ENCODE measurements at places on chromosomes 6 and 20.

GRCh38 chr6:109373762-109374161, 8.5 kb downstream of the CD164 start:
- DNase-seq: peak; percentile 14

DNA sequence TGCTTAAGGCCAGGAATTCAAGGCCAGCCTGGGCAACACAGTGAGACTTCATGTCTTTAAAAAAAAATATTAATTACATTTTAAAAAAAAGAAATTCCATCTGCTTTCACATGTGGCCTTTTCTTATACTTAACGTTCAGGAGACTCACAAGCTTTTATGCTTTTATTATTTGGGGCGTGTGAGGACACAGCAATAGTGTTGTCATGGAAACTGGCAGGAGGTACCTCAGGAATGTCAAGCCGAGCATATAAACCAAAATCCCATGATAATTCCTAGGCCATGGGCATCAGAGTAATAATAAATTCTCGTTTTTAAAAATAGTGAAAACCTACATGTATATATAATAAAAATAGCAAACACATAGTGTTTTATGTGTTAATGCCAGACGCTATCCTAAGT, 89.8 kb downstream of the IYD start:
- DNase-seq: no peak

- no peak for DNase-seq
These were observed 27.8 kb downstream of the SPATA2 start for GRCh38 chr20:49887251-49888211.

DNA sequence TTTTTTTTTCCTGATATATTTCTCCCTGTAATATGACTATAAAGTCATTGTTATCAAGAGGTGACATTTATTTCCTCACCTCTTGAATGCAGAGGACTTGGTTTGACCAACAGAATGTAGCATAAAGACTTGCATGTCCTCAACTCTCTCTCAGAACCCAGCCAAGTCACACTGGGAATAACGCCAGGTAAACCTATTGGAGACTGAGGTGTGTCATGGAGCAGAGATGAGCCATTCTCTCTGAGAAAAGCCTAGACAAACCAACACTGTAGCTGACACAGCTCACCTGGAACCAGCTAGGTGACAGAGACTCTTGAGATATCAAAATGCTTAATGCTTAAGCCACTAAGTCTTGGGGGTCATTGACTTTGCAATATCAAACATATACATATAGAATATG, 533.6 kb downstream of the HAO1 start:
- DNase-seq: no peak

- no peak for DNase-seq
These were observed 2.4 kb upstream of the BPIFA2 start for GRCh38 chr20:33165416-33166055.

DNA sequence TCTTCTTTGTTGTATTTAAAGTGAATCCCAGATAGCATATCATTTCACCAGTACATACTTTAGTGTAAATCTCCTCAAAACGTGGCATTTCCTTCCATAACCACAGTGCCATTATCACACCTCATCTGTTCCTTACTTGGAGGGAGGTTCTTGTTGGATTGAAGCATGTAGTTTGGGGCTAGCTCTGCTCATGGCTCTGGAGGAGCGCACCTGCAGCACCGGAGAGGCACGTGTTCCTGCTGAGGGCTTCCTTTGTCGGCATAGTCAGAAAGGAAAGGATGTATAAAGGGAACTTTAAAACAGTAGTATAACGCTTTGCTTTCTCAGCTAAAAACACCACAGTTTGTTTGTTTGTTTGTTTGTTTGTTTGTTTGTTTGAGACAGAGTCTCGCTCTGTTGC, 121.7 kb upstream of the TMEM181 start:
- no peak for DNase-seq

DNA sequence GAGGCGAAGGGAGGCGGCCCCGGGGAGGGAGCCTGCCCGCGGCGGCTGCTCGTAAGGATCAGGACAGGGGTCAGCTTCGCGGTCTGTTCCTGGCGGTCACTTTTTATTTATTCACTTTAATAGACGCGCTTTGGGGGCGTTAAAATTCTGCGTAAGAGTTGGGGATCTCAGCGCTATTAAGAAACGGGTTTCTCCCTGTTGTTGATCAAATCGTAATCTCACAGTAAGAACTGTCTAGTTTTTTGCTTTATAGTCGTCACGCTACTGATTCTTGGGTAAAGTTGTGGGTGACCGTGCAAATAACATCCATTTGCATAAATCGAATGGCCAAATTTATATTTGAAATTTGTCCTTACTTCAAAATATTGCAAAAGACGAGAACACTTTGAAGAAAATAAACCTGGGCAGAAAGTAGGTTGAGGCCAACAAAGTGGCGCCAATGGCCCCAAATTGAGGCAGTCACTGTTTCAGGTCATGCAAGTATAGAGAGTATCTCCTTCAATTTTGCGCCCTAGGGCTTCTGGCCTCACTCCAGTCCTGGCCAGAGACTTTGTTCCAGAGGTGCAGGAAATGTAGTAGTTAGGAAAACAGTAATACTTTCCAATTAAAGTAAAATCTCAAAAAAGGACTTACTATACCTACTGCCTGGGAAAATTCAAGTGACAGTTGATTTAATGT, 963 bp upstream of the RMND1 start:
- DNase-seq: no peak

DNA sequence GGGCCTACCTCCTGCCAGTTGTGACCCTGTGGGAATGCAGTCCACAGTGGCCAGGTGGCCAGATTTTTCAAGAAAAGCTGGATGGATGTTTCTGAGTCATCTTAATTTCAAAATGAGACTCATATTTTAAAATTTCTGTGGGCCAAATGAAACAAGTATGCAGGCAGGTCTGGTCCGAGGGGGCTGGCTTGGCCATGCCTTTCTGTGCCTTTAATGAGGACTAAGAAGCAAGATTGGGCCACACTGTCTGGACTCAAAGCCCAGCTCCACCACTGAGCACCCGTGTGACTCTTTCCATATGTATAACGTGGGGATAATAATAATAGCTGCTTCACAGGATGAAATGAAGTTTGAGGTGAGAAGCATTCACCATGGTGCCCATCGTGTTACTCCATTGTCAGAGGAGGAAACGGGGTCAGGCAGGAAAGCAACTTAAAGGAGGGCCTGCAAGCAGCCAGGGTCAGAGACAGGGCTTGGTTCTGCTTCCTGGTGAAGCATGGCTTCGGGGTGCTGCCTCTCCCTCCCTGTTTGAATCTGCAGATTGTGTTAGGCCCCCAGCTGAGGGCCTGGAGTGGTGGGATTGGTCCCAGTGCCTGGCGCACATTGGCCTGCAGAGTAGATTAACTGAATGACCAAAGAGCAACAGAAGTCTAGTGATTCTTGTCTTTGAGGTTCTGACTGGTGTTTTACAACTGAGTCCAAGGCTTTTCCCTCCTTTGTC, 3.8 kb downstream of the SOX12 start:
- no peak for DNase-seq

DNA sequence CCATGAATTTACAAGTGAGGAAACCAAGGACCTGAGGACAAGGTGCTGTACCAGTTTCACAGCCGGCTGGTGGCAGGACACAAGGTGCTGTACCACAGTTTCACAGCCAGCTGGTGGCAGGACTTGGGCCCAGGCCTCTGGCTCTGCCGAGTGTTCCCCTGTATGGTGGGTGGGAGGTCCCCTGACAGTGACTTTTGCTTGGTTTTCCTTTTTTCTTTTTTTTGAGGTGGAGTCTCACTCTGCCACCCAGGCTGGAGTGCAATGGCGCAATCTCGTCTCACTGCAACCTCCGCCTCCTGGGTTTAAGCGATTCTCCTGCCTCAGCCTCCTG, 212.4 kb downstream of the LY86 start:
- DNase-seq: no peak

GRCh38 chr6:132643547-132643946, 15.4 kb downstream of the TAAR1 start:
- DNase-seq: no peak

GRCh38 chr6:158911746-158912480, 88.1 kb downstream of the RSPH3 start:
- DNase-seq: peak; percentile 13

GRCh38 chr6:21935561-21936028, 342.0 kb downstream of the SOX4 start:
- no peak for DNase-seq

DNA sequence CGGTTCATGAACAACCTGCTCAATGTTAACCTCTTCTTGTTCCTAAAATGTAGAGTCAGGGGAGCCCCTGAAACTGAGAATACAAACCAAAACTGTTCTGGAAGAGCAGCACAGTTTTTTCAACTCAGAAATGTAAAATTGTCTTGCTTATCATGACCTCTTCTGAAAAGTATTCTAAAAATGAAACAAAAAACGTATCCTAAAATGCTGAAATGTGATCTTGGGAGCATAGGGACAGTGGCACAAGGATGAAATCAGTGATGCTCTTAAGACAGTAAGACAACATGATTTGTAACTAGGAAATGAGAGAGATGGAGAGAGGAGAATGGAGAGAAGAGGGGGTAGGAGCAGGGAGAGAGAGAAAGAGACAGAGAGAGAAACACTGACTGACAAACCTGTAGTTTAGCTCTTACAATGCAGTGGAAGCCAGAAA, 27.5 kb downstream of the NCOA7 start:
- DNase-seq: no peak

DNA sequence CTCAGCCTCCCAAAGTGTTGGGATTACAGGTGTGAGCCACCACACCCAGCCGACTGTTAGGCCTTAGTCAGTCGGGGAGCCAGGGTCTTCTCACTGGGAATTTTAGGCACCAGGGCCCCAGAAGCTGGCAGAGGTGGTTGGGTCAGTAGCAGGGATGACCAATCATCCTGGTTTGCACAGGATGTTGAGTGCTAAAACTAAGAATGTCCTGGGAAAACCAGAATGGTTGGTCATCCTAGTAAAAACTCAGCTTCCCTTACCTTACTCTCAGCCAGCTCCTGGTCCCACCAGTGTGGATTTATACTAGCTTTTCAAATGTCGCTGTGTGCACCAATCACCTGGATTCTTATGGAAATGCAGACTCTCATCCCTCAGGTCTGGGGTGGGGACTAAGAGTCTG, 31.8 kb downstream of the KCNG1 start:
- DNase-seq: no peak

GRCh38 chr20:4918473-4918872, 82.8 kb downstream of the SLC23A2 start:
- no peak for DNase-seq

DNA sequence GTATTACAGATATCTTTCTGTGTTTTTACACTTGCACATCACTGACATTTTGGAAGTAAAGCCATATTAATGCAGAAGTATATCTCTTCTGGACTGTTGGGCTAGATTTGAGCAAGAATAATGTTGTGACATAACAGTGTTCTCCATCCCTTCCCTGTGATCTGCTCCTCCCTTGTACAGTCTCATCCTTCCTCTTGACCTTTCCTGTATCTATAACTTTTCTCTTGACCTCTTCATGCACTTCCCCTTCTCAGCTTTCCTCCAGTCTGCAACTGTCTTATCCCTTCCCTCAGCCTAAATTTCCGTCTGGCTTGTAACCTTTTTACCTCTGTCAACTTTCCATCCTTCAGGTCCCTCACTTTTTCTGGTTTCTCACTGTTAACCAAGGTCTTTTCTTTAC, 29.8 kb downstream of the NCOA3 start:
- no peak for DNase-seq

DNA sequence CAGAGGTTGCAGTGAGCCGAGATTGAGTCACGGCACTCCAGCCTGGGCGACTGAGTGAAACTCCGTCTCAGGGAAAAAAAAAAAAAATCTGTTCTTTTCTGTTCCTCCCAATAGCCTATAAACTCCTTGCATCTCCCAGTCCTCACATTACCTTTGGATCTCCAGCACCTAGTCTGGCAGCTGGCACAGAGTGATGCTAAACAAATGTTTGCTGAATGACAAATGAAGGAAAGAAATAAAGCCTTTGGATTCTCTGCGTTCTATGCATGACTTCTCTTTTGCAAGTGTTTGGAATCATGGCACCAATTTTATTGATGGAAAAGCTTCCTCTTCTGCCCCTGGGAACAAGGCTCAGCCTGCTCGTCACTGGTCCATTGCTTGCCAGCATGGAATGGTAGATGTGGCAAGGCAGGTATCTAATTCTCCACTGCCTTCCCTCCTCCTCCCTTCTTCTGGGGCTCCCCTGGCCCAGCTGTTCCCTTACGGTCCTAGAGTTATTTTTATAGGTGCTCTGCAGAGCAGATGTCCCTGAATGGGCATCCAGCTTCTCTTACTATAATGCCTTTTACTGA, 53.6 kb upstream of the FYN start:
- no peak for DNase-seq

DNA sequence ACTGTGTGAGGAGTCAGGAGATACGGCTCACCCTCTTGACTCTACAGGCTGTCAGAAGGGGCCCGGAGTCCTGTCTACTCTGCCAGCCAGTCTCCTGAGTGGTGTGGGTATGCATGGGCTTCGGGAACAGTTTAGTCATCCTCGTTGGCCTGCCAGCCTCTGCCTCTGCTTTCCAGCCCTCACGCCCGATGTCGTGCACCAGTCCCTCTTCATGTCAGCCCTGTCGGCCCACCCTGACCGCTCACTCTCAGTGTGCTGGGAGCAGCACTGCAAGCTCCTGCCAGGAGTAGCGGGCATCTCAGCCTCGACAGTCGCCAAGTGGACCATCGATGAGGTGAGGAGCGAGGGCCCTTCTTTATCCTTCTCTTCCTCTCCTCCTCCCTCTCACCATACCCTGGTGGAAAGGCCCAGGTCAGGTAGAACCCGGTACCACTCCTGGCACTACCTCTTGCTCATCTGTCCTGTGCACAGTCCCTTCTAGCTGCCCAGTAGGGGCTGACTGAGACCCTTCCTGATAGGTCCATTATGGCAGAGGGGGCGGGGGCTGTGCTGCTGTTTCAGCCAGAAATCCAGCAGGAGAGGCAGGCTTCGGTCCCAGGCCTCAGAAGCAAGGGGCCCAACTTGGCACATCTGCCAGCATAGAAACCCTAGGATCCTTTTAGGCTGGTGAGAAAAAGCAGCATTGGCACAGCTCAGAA, 18.7 kb upstream of the SGK2 start:
- no peak for DNase-seq

DNA sequence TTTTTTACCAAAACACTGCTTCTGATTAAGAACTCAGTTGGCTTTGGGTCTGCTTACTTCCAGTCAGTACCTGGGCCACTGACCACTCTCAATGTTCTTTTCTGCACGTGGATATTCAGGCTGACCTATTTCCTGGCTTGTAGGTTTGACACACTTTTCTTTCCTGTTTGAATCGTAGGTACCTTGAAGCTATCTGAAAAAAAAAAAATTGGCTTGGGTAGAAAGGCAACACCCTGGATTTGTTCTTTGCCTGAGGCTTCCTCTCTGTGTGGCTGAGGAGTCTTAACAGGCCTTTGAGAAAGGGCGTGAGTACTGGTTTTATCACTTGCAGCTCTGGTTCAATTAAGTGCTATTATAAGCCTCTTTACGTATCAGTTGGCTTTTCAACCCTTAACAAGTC, 60.6 kb upstream of the IL20RA start:
- no peak for DNase-seq

- DNase-seq: no peak
These were observed 19.3 kb upstream of the SLC17A4 start for GRCh38 chr6:25735261-25735660.

GRCh38 chr6:160128879-160129516, 7.4 kb downstream of the SLC22A1 start:
- DNase-seq: no peak

GRCh38 chr20:9744551-9744950, 94.3 kb downstream of the PAK5 start:
- no peak for DNase-seq

GRCh38 chr6:44534291-44534690, 146.8 kb downstream of the CDC5L start:
- no peak for DNase-seq
